Activated T-helper 9 cell treated with anti-CD3 and anti-CD28 coated beads, Interleukin-2, amount 50 U/mL, for 16 hours (primary cell): ENCODE measurements at places on chromosomes 1 and 21.

- DNase-seq, result no peak
Measured at GRCh38 chr1:175319912-175320230, 127.3 kb upstream of the KIAA0040 start.

DNA sequence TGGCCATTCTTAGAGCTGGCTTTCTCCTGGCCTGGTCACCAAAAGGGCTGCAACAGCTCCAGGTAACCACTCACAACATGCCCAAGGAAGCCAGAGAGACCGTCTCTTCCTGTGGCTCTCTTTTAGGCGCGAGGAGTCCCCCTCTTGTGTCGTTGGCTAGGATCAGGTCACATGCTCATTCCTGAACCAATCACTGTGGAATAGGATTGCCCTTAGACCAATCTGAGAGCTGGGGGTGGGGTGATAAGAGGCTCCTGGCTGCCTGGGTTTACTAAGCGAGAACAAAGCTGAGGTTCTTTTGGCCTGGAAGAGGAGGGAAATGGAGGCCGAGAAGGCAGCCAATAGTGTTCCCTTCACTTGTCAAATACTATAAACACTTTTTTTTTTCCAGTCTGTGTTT, 452.1 kb upstream of the PROX1 start:
- DNase-seq, result no peak

DNA sequence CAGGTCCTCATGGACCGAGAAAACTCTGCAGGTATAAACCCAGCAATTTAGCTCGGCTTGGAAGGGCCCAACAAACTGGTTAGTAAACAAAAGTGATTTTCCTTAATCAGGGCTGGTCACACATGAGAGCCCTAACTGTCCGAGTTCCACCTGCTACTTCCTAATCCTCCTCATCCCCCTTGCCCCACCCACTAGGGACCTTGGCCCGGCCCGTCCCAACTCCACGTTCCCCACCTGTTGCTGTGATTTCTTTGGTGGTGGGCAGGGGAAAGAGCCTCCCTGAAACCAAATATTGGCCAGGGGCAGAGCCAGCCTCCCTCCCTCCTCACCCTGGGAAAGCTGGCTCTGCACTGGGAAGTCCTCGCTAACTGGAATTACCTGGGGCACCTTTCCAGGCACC, 304.2 kb upstream of the PROX1 start:
- DNase-seq, result no peak

- DNase-seq, result no peak
Measured at GRCh38 chr1:244460197-244460596, 876 bp upstream of the CATSPERE start.

GRCh38 chr1:29520571-29521437, 284.5 kb downstream of the PTPRU start:
- no peak for DNase-seq

DNA sequence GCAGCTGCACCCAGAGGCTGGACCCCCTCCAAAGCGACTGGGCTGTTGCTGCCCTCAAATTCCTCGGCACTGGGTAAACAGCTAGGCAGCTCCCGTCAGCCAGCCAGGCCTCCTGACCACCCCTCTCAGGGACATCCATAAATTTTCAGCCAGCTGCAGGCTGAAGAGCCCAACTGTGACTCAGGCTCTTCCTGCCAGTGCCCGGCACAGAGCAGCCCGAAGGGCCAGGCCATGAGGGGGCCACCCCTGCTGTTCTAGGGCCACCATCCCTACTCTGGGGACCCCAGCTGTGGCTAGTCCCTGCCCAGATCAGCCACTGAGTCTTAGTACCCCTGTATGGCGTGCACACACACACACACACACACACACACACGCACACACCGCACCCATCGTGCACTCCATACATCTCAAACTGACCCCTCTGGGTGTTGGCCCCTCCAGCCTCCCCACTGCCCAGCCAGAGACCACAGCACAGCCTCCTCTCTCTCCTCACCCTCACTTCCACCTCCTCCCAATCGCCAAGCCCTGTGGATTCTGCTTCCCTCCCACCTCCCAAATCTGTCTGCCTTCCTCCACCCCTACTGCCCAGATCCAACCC, 6.2 kb upstream of the LAPTM5 start:
- DNase-seq, result no peak
